ENCODE measurements at places on chromosomes 3 and 15.

- no peak for DNase-seq
These were observed 48.6 kb upstream of the ULK4 start for GRCh38 chr3:42010530-42010929.

DNA sequence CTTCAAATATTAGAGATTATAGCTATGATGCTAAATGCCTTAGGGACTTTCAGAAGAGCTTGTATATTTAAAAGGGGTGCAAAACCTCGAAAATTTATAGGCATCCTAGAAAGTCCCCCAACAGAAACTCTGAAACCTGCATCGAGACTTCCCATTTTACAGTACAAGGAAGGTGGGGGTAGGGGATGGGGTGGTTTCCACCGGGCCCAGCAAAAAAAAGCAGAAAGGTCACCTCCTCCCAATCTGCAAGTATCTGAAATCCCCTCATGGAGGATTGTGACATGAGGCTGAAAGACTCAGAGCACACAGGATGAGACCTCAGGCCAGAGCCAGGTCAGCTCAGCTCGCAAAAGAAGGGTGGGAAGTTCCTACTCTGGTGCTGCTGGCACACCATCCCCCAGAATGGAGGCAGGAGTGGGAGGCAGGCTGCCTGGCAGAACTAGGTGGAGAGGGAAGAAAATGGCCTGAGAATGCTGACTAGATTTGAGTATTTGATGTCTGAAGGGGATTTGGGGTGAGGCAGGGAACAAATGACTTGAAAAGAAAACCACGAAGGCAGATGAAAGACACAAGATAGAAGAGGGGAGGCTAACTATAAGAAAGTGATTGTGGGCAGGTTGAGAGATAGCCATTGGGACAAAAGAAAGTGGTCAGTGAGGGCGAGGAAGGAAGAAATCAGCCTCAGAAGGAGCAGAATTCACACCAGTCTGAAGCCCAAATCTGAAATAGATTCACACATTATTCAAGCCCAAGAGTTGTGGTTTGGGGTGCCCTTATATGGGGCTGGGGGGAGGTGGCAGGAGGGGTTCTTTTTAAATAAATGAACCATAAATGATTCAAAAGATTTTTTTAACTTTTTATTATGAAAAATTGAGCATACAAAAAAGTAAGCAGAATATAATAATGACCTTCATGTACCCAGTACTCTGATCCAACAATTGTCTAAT, 22.5 kb upstream of the TSC22D2 start:
- DNase-seq: no peak

DNA sequence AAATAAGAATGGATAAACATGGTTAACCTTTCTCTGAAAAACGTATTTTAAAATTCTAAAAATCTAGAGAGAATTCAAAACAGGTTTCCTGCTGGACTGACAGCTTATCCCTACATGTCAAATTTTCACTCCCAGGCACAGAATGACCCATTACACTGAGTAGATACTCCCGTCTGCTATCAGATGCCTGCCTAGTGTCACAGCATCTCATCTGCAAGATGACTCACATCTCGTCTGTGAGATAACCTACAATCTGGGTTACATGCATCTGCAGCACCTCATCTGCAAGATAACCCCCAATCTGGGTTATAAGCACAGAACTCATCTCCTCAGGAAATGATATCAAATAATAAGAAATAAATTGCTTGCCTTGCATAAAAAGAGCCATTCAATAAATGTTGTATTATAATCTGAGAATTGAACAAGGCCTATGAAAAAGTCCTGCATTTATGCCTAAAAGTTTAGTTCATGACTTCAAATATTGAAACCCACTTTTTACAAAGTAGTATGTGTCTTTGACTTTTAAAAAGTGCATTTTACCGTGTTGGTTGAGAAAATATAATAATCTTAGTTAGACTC, 188.3 kb upstream of the THBS1 start:
- no peak for DNase-seq

- DNase-seq: no peak
These were observed 61.4 kb downstream of the GOLIM4 start for GRCh38 chr3:168034152-168034928.

GRCh38 chr3:190941694-190942260, 79.3 kb upstream of the GMNC start:
- DNase-seq: no peak

- no peak for DNase-seq
These were observed 76.4 kb upstream of the STT3B start for GRCh38 chr3:31456373-31456772.

DNA sequence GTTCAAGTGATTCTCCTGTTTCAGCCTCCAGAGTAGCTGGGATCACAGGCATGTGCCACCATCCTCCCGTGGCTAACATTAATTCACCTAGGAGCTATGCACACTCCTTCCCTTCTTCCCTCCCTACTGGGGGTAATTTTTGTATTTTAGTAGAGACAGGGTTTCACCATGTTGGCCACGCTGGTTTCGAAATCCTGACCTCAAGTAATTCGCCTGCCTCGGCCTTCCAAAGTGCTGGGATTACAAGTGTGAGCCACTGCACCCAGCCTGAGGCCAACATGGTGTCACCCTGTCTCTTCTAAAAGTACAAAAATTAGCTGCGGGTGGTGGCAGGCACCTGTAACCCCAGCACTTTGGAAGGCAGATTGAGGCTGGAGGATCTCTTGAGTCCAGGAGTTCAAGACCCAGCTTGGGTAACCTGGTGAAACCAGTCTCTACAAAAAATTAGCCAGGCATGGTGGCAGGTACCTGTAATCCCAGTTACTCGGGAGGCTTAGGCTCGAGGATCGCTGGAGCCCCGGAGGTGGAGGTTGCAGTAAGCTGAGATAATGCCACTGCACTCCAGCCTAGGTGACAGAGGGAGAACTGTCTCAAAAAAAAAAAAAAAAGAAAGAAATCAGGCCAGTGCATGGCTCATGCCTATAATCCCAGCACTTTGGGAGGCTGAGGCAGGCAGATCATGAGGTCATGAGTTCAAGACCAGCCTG, 6.1 kb downstream of the RNU5B-1 start:
- DNase-seq: no peak

GRCh38 chr3:181709537-181710279, 2.0 kb upstream of the SOX2 start:
- DNase-seq: peak; percentile 44

DNA sequence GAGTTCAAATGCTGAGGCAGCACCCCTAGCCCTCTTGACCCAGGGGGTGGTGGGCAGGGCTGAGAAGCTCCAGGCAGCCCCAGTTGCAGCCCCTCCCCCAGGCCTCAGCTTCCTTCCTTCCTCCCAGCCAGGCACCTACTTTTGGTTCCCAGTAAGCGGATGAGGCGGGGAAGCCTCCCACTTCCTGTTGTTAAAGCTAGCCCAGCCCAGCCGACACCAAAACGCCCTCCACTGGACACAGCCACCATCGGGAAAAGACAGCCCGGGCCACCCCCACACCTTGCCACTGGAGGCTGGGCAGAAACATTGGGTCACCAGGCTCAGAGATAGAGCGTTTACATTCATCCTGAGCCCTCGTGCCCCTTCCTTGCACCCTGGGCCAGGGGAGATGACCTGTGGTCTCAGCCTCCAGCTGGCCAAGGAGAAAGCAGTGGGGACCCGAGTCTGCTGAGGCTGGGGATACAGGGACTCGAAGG, 3.5 kb downstream of the DUSP7 start:
- no peak for DNase-seq

DNA sequence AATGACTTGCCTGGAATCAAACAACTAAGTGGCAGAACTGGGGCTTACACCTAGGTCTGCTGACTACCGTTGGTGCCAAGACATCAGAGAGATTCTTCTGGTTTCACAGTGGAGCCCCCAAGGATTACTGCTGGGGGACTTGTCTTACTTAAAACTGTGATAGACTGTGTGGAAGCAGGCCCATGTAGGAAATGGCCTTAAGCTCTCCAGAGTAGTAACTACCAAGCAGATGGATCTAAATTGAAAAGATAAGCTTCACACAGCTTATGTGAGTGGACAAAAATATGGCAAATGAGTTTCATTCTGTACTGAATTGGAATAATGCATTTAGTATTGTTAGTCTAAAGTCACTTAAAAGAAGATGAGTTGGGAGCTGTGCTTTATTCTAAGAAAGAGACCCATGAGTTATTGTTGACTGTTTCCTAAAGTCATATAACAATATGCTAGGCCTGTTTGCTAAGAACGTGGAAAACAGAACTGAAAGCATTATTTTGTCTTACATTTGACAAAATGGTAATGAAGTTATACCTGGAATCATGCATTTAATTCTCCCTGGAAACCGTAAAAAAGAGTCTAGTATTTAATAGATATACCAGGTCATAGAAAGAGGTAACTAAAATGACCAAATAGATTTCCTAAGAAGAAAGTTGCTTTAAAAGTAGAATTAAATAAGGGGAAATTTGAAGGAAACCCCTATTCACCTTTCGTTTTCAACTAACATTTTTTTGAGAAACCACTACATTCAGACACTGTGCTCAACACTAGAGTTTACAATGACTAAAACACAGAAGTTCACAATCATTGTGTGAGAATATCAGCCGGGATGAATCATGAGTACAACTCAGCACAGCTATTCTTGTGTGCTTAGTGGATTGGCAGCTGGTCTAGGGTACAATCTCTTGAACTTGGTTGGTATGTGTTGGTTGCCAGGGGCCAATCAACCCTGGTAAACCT, 13.0 kb upstream of the MAPK6 start:
- DNase-seq: no peak

- no peak for DNase-seq
These were observed at the start of gene CDHR4 for GRCh38 chr3:49799761-49800160. Gene CDHR4 (minus strand): TSS chr3:49799873. CDS start chr3:49799812, 61 bp downstream.
